GM23248 (cell line): ENCODE measurements at places on chromosomes 1 and 21. TPM values are rescaled to one million over a fixed set of nuclear protein-coding genes. Genes with fewer than 3 reads are reported as not detected.

Gene PAFAH2
- 10.7 and 11.9 TPM in 2 replicates for total RNA-seq

Gene ANGPTL3
- not detected in 2 replicates for total RNA-seq

Gene TRIM63
- not detected in 2 replicates for total RNA-seq

Gene AMY2B
- total RNA-seq, result 1.1 and 2.5 TPM in 2 replicates

Gene SYF2
- total RNA-seq, result 31.7 and 50.3 TPM in 2 replicates

Gene SGIP1
- 2.1 and 4.0 TPM in 2 replicates for total RNA-seq

Gene KRTAP21-2
- total RNA-seq, result not detected in 2 replicates

Gene OR6F1
- not detected in 2 replicates for total RNA-seq

Gene C8B
- not detected in 2 replicates for total RNA-seq

Gene CDK11A
- total RNA-seq, result 5.1 and 14.4 TPM in 2 replicates

Gene PCSK9
- total RNA-seq, result 0.11 and 0.25 TPM in 2 replicates
